Stimulated activated CD4-positive, alpha-beta T cell treated with anti-CD3 and anti-CD28 coated beads, Interleukin-15, amount 100 ng/mL, for 1 hour (primary cell): ENCODE measurements at places on chromosomes 2 and 18.

GRCh38 chr18:79534356-79534755 is 138.6 kb downstream of the NFATC1 start:
- no peak for DNase-seq

GRCh38 chr2:3650140-3650920 is 7.7 kb upstream of the ALLC start:
- DNase-seq = no peak

DNA sequence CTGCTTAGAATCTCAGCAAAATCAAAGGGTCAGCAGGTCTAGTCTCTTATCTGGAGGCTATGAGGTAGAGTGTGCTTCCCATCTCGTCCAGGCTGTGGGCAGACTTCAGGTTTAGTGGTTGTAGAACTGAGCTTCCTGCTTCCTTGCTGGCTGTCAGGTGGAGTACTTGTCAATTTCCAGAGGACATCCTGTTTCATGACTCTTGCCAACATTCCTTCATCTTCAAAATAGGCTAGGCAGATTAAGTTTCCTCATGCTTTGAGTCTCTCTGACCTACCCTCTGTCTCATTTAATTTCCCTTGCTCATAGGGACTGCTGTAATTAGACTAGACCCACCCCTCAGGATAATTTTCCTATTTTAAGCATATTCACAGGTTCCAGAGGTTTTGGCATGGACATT is 562.6 kb downstream of the SPAG16 start:
- no peak for DNase-seq

DNA sequence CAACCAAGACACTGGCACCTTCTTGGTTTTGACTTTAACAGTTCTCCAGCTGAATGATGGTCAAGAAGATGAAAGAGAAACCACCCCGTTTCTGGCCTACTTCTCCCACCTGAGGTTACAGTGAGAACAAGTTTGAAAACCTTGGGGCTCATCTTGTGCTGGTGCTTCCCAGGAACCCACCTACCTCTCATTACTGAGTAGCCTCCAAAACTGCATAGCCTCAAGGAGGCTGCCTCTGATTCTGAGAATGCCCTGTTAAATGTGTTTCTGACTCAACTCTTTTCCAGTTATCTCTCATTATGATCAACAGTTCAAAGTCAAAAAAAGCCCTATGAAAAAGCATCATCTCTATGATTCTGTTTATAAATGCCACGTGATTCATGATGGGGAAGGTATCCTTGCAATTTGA is 121.9 kb downstream of the CACNB4 start:
- DNase-seq = no peak

DNA sequence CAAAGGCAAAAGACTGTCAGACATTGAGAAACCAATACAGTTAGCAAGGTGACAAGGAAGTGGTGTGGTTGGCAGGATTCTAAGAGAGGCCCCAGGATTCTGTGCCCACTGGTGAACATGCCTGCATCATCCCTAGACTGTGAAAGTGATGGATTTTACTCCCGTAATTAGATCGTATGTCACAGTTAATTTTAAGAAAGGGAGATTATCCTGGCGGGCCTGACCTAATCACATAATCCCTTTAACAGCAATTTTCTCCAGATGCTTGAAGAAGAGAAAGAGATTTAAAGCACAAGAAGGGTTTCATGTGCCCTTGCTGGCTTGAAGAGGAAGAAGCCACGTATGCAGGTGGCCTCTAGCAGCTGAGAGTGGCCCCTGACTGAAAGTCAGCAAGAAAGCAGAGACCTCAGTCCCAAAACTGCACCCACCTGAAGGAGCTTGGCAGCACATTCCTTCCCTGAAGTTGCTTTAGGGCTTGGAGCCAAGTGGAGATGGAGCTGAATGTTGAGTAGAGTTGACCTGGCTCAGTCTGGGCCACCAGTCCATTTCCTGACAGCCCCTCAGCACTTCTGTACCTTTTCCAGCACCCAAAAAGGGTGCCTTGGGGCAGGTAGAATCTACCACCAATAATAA is 49.1 kb downstream of the GTF3C3 start:
- no peak for DNase-seq

- no peak for DNase-seq
These were observed 167.5 kb downstream of the AKAIN1 start for GRCh38 chr18:5029592-5029991.

GRCh38 chr2:222025881-222026271 is 272.9 kb downstream of the PAX3 start:
- DNase-seq = no peak

- no peak for DNase-seq
These were observed 204.5 kb downstream of the ARL4C start for GRCh38 chr2:234292205-234292961.

- DNase-seq = no peak
These were observed 23.3 kb downstream of the MPHOSPH10 start for GRCh38 chr2:71153585-71154224.

DNA sequence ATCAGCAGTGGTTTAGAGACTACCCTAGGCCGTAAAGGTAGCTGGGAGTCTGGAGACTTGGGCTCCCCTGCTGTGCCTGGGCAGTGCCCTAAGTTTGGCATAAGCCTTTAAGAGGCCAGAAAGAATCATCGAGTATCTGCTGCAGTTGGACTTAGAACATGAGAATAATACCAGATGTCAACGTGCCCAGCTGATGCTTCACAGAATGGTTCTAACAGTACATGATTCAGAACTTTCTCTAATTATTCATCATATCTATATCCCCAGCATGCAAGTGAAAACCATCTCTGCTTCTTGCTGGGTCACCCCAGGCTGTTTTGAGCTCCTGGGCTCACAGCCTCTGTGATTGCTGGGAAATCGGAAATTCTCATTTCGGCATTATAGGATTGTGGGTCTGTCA is 118.1 kb downstream of the NCK2 start:
- DNase-seq = no peak

- no peak for DNase-seq
These were observed 177.5 kb downstream of the INO80D start for GRCh38 chr2:205908212-205909183.

DNA sequence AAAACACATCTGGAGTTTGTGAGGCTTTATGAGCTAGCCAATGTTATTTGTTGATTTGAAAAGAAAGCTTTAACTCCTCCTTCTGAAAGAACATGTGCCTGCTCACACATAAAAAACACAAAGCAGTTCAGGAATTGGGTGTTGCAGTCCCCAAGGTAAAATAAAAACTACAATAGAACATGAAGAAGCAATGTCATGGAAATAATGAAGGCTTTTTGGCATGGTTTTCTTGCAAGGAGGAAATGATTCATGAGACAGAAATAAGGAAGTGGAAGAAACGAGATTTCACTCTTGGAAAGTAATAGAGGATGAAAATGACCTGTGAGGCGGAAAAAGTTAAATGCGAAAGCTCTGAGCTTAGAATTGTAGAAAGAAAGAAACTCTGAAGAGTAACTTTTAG is 81.1 kb downstream of the TRIB2 start:
- no peak for DNase-seq

DNA sequence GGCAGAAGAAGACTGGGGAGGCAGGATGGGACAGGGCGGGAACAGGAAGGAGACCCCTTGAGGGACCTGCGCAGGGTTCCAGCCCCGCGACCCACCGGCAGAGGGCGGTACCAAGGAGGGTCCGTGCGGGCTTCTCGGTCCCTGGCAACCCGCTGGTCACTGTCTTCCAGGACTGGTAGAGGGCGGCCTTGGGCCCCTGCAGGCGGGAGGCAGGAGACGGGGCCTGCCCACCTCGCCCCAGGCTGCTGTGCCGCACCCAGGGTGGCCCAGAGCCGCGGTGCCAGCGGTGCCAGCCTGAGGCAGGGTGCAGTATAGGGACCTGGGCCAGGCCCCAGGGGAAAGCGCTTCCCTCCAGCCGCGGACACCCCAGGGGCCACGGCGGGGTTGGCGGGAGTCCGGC is 34.5 kb downstream of the NEURL3 start:
- no peak for DNase-seq

- no peak for DNase-seq
These were observed 307.9 kb downstream of the CLIP4 start for GRCh38 chr2:29423061-29423666.

DNA sequence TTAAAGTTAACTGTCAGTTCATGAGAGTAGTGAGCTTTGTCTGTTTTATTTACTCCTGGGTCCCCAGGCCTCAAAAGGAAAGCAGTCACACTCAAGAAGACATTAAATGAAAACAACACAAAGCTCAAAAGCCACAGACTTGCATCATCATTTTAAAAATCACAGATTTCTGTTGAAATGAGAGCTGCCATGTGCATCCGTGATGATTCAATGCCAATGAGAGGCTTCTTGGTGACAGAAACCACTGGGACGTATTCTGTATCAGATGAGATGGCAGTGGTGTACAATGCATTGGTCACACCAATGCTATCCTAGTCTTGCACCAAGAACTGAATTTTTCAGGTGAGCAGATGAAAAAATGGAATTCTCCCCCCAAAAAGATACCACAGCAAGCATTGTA is 204.8 kb downstream of the ANAPC1 start:
- no peak for DNase-seq

DNA sequence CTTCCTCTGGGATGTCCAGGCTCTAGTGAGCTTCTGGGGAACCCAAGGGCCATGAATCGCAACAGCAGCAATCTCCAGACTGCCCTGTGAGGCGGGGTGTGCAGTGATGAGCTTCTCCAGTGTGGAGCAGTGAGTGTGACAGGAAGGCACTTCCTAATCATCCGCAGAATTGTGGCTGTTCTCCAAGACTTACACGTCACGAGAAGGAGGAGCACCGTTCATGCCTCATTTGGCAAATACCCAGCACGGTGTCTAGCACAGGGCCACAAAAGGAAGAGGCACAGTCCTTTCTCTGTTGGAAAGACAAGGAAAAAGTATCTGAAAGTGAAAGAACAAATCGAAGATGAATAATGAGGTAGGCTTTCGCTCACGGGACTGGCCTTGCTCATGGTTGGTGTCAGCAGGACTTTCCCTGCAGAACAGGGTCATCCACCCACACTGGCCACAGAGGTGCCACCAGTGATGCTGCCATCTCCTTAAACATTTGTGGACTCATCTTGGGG is 125.1 kb upstream of the HAAO start:
- DNase-seq = no peak

DNA sequence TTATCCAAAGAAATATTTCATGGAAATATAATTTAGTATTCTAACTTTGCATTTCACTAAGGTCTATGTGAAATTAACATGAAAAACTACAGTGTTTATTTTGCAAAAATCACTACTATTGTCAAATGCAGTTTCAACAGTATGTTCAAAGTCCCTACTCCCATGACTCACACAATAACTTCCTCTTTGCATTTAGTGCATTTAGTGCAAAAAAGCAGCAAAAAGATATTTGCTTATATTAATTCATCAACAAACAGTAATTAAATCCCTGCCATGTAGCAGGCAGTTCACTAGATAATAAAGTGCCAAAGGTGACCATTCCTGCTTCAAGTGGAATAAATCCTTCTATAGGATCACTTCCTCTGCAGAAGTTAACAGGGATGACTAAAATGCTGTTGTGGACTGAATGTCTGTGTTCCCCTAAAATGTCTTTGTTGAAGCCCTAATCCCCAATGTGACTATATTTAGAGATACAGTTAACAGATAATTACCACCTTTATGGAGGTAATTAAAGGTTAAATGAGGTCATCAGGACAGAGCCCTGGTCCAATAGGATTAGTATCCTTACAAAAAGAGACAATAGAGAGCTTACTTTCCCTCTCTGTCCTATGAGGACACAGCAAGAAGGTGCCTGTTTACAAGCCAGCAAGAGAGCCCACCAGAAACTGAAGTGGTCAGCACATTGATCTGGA is 61.7 kb downstream of the STK39 start:
- DNase-seq = no peak

GRCh38 chr2:202104286-202104870 is 31.3 kb downstream of the KIAA2012 start:
- DNase-seq = no peak

GRCh38 chr18:525036-525797 is 24.7 kb upstream of the COLEC12 start:
- DNase-seq = no peak

- DNase-seq = peak; percentile 73
These were observed at the start of gene CLIP4 for GRCh38 chr2:29114946-29115609. Gene CLIP4, plus strand, starts transcription at chr2:29115415. Its CDS starts 5,974 bp downstream, at chr2:29121389.

DNA sequence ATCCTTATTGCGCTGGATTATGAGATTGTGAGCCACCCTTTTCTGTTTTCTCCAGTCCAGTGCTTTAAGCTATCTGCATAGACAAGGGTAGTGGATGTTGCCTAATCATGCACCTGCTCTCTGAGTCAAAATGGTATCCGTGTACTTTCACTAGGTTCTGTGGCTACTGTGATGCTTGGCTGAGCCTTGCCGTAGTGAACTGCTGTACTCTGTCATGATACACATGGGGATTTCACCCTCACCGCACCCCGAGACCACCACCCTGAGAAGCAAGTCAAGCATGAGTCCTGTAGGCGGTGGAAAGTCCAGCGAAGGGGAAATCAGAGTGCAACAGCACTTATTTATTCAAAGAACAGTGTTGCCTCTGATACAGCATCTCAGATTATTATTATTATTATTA is 55.0 kb downstream of the ARHGAP25 start:
- no peak for DNase-seq

GRCh38 chr2:1951586-1951985 is 207.3 kb upstream of the PXDN start:
- no peak for DNase-seq

DNA sequence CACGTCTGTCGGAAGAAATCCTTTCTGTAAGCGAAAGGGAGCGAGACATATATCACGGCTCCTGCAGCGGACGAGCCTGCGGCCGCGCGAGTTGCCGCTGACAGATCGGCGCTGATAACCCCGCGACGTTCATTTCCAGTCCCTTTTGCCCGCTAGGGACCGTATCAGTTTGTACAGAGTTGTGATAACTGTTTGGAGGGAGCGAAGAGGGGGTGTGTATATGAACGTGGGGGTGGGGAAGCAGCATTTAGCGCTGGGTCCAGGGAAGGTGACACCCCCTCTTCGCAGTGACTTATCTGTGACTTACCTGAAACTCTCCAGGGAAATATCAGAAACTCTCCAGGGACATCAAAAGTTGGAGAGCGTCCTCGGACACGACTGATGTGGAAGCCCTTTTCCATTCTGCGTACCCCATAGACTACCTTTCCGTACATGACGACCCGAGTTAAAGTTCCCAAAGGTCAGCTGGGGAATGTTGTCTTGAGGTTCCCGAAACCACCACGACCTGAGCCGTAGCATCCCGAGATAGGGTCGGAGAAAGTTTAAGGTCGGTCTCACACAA is 948 bp upstream of the GATA6 start:
- no peak for DNase-seq

DNA sequence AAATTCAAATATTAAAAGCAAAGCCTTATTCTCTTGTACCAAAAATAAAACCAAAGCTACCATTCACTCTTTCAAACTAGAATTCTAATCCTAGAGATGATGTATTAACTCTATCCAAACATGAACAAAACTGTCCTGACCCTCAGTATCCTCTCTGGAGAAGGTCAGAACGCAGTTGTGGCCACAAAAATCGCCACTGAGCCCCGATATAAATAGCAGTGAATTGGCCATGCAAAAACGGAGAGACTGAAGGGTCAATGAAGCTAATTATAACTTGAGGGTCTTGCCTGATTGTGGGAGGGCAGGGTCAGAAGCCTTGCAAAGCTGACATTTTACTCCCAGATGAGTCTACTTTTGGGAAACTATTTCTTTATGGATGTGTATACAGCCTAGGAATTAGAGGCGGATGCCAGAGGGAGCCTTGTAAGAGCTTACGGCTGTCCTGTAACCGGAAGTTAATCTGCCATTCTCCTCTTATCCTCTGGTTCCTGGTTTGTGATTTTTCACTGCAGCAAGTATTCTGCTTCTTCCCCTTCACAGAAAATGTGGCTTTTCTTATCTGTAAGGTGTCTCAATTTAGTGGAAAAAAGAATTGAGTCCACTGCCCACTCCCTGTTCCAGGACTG is 28.1 kb downstream of the CAVIN2 start:
- no peak for DNase-seq

- DNase-seq = no peak
These were observed 17.5 kb downstream of the REEP1 start for GRCh38 chr2:86319700-86320580.

- no peak for DNase-seq
These were observed 235.9 kb upstream of the KCNJ3 start for GRCh38 chr2:154462634-154463033.
